ENCODE measurements at places on chromosomes 6 and 20.

GRCh38 chr20:32970973-32971300 is 33.3 kb downstream of the SUN5 start:
- DNase-seq, result no peak

DNA sequence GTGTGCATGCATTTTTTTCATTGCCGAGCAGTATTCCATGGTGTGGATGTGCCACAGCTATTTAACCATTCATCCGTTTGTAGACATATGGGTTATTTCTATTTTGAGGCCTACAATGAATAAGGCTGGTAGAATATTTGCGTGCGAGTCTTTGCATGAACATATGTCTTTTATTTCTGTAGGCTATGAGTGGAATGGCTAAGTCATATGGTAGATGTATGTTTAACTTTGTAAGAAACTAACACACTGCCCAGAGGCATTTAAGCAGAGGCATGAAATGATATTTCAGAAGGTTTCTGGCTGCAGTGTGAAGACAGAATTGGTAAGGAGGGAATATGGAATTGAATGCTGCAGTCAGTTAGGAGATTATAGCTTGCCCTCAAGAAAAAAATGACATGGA is 457.4 kb upstream of the CDH4 start:
- DNase-seq, result no peak

DNA sequence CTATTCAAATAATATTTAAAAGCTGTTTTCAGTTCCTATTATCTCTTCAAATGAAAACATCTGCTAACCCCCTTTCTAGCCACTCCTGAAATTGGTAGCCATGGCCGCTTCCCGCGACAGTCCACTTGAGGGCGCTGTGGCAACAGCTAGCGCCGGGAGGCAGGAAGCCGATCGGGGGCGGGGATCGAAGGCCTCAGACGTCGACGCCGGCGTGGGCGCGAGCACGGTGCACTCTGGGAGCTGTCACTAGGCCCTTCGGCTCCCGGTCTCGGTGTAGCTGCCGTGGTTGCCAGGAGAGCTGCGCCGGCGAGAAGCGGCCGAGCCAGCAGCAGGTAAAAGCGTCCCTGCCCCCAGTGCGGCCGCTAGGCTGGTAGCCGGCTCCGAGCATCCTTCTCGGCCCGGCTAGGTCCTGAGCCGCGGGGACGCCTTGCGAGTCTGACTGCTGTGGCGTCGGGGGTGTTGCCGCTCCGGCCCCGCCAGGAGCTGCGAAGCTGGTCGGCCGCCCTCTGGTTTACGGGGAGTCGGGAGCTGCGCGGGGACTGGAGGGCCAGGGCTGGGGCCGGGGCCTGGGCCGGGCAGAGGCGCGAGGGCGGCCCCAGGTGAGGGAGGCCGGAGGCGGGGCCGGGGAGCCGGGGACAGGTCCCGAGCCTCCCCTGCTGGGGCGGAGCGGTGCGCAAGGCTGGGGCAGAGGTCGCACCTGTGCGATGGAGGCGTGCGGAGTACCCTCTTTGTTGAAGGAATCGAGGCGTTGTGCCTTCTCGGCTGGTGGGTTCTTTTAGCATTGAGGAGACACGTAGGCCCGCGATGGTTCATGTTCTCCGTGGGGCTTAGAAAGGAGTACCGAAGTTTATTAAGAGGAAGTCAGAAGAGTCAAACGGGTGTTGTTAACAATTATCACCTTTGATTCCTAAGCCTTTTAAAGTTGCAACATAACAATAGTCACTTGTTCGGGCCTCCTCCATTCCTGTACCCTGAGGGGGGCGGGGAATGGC is at the start of gene DOP1A:
Gene DOP1A, plus strand, starts transcription at position 224 of the 992 bp plus-strand sequence. CDS start 29,307 bp downstream, outside the sequence.
- peak; percentile 96 for DNase-seq

DNA sequence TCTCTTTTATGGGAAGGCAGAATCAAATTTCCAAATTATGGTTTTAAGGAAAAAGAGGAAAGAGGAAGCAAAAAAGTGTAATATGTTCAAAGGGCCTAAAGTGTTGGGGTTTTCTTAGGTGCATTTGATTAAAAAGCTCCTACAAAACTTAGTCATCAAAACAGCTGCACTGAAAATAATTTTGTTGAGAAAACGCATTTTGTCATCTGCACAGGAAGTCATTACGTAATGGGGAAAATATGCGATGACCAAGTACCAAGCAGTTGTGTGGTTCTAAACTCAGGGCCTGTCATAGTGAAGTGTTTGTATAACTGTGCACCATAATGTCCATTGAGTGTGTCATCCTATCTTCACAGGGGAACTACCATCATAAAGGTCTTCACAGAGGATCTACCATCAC is 15.6 kb downstream of the HAO1 start:
- DNase-seq, result no peak

GRCh38 chr6:112330071-112330878 is 16.9 kb upstream of the RFPL4B start:
- no peak for DNase-seq

- DNase-seq, result no peak
These were observed 248.7 kb downstream of the C6orf118 start for GRCh38 chr6:165060720-165061119.

- DNase-seq, result no peak
These were observed 107.4 kb downstream of the PXDC1 start for GRCh38 chr6:3643921-3644738.

- DNase-seq, result no peak
These were observed 73.0 kb downstream of the EYA2 start for GRCh38 chr20:46967646-46968045.

- DNase-seq, result no peak
These were observed 110.5 kb downstream of the NOL4L start for GRCh38 chr20:32474717-32474966.

GRCh38 chr20:38997622-38998021 is 35.5 kb downstream of the DHX35 start:
- no peak for DNase-seq

DNA sequence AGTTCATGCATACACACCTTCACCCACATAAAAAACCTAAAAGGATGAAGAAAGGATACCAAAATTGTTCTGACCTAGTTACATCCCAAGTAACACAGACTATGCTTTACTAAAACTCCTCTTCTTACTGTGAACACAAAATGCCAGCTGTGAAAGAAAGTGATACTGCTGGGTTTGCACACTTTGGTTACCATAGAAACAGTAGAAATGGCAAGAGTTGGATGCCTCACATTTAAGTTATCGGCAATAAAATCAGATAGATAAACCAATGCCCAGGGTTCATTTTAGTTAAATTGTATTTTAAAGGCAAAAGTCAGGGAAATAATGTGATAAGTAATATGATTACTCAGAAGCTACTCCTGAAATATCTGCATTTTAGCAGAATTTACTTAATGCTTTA is 161.9 kb downstream of the CDK19 start:
- DNase-seq, result no peak

DNA sequence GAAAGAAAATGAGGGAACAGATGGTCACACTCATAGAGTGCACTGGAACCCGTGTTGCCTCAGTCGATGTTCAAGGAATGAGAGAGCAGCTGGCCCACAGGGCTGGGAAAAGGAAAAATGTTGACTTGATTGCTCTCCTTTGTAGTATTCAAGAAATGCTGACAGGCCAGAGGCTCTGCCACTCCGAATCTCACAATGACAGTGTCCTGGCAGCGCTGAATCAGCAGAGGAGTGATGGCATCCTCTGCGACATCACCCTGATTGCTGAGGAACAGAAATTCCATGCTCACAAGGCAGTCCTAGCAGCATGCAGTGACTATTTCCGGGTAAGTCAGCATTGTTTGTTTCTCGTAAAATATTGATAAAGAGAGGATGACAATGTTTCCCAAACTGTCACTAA is 51.3 kb downstream of the KLHL32 start:
- DNase-seq, result no peak

DNA sequence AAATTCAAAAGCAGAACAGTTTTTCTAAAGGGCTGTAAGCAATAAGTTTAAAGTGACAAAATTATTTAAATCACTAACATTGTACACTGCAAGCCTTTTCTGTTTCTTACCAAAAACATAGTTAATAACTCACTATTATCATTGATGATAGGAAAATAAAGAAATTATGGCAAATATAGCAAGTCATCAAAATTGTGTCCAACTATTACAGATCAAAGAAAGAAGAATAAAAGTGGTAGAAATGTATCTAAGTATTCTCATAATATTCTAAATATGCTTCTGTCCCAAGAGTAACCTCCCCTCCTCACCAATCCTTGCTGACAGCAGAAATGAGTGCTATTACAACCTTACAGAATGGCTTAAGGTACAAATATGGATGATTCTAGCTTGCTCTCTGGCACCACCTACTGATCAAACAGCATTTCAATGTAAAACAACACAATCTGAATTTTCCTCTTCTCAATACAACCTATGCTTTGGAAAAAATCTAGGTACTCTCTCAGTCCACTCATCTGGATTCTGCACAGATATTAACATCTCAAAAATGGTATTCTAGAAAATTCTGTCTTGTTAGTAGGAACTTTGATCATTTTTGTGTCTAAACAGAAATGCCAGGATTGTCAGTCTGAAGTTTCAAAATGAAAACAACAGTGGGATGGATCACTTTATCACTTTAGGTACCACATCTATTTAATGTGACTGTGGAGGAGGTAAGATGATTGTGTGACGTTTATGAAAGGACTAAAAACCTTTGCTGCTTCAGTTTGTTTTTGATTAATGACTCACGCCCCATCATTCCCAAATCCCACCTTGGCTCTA is 40.9 kb downstream of the ZFP64 start:
- DNase-seq, result peak; percentile 41

DNA sequence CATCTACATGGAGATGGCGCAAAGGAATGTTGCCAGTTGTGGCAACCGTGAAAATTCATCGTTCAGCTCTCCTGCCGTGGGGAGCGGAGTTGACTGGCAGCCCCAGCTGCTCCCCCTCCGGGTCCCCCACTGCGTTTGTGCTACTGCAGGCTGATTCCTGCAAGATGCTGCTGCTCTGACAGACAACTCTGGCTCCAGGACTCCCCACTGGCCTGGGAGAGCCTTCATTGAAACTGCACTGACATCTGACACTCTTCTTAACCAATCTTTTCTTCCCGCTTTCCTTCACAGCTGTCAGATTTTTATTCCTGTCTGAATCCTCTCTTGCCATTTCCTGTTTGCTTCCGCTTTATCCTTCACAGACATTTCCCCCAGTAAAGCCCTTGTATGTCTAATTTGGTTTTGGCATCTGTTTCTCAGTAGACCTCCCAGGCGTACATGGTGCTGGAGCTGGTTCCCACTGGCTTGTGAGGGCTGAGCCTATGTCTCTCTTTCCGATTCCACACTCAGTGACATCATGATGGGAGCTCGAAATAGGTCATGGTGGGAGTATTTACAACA is 9.5 kb upstream of the ATRN start:
- DNase-seq, result no peak

GRCh38 chr6:103522045-103522444 is 1337.7 kb downstream of the HACE1 start:
- DNase-seq, result no peak

DNA sequence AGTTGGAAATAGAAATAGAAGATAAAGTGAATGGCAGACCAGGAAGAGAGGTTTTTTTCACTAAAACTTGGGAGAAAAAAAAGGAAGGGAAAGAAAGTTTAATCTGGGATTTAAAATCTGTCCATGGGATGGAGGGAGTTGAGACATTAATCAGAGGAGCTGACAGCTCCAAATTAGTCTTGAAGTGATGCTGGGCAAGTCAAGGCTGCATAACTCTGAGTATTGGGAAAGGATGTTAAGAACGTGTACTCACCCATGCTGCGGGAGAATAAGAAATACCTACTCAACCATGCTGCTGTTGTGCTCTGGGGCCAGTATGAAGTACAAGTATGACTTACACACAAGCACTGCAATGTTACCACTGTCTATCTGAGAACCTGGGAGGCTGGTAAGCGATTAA is 47.5 kb downstream of the SNRNP48 start:
- no peak for DNase-seq

DNA sequence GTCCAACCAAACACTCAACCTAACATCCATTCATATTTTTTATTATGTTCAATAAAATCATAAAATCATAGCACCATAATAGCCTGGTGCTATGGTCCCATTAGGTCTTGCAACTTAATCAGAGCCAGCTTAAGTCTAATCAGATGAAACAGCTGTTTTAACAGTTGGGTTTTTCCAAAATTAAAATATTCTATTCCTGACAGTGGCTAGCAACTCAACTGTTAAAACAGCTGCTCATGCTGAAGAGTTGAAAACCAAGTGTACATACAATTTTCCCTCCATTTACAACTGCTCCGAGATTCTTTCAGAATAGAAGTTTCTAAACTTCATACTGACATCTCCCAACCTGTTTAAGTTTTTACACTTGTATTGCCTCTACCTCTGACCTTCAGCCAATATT is 89.5 kb downstream of the UBE3D start:
- no peak for DNase-seq

GRCh38 chr20:23018432-23018831 is 16.7 kb upstream of the SSTR4 start:
- no peak for DNase-seq

DNA sequence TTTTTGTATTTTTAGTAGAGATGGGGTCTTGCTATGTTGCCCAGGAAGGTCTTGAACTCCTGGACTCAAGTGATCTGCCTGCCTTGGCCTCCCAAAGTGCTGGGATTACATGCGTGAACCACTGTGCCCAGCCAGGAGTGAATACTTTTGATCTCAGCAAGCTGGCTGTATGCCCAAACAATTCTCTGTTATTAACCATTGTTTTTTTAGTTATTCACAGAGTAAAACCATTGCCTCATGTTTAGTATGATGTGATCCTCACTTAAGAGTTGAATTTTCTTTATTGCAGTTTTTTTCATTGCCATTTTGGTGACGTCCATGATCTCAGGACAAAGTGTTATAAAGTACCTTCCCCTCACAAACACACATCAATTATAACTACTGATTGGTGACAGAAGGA is 14.8 kb downstream of the C6orf141 start:
- no peak for DNase-seq

GRCh38 chr20:37202267-37202943 is 23.1 kb upstream of the MROH8 start:
- DNase-seq, result peak; percentile 43

DNA sequence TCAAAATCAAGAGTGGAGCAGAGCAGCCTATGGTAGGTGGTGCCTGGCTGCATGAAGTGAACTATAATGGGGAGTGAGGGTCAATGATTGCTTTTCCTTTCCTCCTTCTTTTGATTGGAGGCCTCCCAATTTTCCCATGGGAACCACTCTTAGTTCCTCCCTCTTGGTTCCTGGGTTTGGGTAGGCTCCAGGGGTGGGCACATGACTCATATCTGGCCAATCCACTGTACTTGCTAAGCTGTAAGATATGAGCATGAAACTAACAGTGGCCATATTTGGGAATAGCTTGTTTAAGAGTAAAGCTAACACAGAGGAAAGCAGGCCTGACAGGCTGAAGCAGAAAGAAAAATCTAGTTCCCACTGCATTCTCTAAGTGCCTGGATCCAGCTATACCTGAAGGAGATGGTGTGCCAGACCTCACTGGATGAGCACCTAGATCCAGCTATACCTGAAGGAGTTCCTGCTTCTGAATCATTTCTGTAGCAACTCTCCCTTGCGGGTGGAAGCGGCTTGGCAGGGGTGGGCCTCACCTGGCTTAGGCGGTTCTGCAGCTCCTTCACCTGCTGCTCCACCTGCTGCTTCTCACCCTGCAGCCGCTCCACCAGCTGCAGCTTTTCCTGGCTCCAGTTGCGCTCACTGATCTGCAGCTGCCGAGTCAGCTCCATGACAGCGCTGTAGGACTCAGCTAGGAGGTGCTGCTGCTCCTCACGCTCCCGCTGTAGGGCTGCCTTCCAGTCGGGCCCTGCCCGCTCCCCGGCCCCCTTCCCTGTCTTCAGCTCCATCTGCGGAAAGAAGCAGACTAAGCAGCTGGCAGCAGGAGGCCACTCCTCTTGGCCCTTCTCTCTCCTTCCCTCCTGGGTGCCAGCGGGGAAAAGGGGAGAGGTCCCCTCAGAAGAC is 29.0 kb upstream of the DSN1 start:
- DNase-seq, result no peak

GRCh38 chr20:37976887-37977286 is 56.4 kb downstream of the TTI1 start:
- no peak for DNase-seq

All from CD4-positive, alpha-beta T cell treated with Interleukin-12 subunit alpha and Interleukin-12 subunit beta, for 1 hour (primary cell).